ENCODE measurements at places on chromosomes 12 and 14.
A peak's percentile ranks its signal among the peaks of the same experiment; 100 is the strongest.

GRCh38 chr14:66619952-66620351 lies 112.0 kb downstream of the GPHN start:
- no peak for DNase-seq

DNA sequence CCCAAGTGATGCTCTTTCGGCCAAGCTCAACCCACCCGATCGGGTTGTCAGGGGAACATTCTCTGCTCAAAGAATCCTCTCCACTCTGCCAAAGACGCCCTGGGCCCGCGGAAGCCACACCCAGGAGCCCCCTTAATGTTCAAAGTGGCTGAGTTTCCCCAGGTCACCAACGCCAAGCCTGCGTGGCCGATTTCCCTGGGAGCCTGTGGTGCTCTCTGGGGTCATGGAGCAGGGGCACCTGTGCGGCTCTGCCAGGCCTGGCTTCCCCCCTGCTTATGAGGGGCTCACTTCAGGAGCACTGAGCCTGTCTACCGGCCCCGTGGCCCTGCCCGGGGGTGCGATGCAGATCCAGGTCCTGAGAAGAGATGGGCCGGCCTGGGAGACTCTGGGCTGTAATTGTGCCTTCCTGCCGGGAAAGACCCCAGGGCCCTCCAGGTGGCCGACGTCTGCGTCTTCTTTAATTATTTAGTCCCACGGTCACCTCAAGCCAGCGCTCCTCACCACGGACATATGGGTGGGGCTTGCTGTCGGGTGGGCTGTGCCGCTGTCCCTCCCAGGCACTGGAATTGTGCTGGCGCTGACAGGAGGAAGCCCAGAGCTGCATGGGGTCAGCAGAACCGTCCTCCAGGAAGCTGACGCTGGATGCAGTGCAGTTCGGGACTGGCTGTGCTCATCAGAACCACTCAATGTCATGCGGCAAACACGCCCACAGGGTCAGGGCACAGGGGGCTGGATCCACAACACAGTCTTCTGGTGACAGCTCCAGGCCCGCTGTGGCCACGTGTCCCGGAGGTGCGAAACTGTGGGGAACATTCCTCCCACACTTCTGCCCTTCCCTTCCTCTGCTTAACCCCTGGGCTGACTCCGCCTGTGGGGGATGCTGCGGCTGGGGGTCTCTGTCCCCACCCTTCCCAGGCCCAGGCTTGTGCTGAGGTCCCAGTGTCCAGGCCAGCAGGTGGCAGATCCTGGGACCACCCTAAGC lies 267.6 kb upstream of the SFSWAP start:
- DNase-seq = no peak

DNA sequence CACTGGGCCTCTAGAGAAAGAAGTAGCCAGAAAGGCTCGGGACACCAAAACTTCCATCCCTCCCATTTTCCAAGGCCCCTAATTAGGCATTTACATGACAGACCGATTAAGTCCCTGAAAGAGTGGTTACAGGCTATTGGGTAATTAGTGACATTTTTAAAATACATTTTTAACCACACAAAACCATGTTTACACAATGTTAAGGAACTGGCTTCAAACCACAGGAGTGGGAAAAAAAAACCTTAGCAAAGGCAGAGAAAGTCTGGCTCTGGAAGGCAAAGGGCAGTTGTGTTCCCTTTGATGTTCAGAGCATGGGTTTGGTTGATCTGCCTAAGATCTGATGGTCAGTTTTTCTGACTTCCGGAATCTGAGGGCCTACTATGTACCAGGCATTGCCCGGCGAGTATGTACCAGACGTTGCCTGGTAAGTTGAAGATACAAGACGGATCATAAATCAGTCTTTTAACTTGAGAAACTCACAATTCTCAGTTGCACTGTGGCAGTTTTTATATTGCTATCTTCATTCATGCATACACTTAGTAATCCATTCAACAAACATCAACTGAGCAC lies 576.5 kb downstream of the MED13L start:
- DNase-seq = no peak

DNA sequence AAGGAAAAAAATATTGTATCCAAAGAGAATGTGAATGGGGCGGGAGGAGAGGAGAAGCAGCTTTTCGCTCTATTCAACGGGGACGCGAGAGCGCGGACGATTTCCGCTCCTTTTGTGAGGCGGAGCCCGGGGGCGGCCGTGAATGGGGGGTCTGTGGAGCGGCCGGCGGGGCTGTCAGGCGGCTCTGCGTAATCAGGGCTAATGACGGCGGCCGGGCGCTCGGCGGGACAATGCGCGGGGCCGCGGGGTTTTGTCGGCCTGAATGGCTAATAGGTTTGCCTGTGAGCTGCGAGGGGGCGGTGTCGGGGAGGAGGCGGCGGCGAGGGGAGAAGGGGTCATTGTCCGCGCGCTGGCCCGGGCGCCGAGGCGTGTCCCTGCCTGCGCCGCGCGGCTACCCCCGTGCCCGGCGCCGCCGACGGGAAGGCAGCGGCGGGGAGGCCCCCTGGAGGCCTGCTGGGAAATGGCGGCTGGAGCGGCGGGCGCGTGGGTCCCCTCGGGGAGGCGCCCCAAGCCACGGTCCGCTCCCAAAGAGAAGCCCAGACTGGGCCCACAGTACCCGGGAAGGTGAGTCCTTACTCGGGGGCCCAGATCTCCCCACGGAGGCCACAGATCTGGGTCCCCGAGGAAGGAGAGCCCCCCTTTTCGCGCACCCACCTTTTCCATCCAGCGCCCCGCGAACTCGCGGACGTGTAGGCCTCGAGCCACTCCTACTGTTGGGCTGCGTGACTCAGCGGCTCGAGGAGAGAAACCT lies 6.0 kb downstream of the SIX6 start:
- DNase-seq = peak; percentile 74

- DNase-seq = no peak
Observed at GRCh38 chr14:80628547-80628946, 313.0 kb downstream of the CEP128 start.

- no peak for DNase-seq
Observed at GRCh38 chr12:67651132-67651695, 2.7 kb downstream of the DYRK2 start.

DNA sequence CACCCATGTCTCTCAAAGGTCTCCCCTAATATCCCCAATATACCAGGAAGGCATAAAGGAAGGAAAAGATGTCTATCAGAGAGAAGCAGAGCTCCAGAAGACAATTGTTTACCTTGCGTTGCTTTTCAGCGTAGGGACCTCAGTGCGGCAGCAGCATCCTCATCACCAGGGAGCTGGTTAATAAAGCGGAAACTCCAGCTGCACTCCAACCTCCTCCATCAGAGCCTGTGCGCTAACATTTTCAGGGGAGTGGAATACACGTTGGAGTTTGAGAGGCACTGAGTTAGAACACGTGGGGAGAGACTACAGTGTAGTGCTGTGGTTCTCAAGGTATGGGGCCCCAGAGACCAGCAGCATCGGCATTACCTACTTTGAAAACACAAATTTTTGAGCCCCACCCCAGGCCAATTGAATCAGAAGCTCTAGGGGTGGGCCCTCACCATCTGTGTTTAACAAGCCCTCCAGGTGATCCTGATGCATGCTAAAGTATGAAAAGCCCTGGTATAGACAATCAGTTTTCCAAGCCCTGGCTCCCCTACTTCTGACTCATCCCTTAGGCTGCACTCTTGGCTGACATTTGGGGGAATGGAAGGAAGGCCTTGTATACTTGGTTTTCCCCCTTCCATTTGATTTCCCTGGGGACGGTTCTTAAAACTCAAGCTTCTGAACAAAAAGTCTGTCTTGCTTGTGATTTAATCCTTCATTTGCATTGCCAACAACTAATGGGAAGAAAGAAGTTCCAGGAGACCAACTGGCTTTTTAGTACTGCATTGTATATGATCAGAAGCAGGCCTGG lies 419.0 kb upstream of the CCDC196 start:
- DNase-seq = no peak

GRCh38 chr12:10652192-10652591 lies 21.7 kb downstream of the STYK1 start:
- no peak for DNase-seq

DNA sequence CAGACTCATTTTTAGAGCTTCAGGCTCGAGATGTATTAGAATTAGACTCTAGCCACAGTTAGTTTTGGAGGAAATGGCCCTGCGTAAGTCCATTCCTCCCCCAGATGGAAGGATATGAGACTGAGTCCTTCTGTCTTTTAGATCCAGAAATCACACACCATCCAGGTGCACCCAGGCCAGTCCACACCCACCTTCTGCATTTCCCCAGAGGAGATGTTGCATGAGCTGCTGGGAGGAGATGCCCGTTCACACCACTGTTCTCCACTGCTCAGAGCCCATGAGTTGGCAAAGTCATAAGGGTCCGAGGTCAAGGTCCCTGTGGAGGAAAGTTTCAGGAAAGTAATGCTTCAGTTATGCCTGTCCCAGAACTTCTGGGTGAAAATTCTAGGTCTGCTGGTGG lies 29.2 kb downstream of the VWF start:
- DNase-seq = no peak

DNA sequence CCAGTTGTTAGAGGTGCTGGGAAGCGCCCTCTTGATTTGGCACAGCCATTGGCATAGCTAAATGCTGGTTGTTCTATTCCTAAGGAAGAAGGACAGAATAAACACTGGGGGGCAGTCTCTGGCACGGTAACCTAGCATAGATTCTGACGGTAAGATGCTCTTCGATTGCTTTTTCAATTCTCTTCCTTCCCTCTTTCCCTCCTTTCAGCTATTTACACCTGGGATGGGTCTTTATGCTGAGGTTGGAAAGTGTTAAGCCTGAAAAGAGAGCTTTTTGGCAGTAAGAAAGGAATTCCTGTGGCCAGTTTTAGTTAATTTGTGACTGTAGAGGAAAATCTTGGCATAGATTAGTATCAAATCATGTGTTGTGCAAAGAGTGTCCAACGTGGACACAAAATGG lies 162.8 kb downstream of the SNAPC1 start:
- DNase-seq = no peak

GRCh38 chr12:89279499-89279898 lies 72.8 kb downstream of the DUSP6 start:
- DNase-seq = no peak

DNA sequence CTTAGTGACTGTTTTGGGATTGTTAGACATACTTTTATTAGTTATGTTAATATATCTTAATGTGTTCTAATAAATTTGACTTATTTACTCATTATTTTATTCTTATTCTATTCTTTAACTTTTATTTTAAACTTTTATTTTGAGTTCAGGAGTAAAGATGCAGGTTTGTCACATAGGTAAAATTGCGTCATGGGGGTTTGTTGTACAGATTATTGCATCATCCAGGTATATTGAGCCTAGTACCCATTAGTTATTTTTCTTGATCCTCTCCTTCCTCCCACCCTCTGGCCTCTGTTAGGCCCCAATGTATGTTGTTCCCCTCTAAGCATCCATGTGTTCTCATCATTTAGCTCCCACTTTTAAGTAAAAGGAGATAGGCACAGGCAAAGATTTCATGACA lies 495.5 kb downstream of the MDGA2 start:
- no peak for DNase-seq

DNA sequence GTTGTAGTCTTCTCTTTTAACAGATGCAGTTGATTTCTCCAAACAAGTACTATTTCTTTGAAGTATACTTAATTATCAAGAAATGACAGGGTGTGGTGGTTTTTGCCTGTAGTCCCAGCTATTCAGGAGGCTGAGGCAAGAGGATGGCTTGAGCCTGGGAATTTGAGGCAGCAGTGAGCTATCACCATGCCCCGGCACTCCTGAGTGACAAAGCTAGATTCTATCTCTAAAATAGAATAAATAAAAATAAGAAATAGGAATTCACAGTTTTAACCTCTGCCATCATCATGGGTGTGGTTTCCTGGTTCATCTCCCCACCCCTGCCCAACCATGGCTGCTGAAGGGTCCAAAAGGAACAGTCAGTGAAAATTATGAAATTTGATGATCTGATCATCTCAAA lies 290.2 kb upstream of the FLRT2 start:
- no peak for DNase-seq

DNA sequence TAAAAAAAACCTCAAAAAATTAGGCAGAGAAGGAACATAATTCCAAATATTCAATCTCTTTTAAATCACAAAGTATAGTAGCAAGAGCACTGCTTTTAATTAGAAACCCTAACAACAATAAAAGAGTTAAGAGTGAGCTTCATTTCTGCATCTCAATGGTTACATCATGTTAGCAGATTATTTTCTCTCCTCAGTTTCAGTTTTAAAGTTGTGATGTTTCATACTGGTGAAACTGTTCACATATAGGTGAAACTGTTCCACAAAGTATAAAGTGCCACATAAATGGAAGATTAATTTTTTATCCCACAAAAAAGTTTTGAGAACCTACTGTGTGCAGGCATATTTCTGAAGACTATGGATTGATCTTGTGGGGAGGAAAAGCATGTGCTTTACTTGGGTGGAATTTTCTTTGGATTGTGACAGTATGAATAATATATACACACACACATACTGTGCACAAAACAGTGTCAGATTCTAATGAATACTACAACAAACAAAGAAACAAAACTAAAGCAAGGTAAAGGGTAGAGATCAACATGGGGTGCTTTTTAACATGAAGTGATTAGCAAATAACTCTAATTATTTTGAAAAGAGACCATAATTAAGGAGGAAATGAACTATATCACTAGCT lies 17.1 kb downstream of the LUM start:
- DNase-seq = no peak

GRCh38 chr14:22973217-22974032 lies 8.9 kb downstream of the AJUBA start:
- DNase-seq = no peak

GRCh38 chr12:4145990-4146859 lies 127.3 kb upstream of the CCND2 start:
- DNase-seq = no peak

DNA sequence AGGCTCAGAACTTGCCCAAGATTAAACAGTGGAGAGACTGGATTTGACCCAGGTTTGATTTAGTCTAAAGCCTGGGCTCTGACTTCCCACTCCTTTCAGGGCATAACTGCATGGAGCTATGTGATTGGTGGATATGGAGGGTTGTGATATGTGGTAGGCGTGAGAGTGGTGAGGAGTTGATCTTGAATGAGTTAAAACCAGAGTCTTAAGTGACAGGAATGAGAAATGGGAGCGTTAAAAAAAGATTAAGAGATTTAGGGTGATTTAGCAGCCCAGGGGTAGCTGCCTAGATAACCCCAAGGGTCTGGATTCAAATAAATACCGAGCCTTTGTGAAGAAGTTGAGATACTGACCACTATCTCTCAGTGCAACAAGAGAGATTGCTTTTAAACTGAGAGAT lies 8.4 kb downstream of the SYNDIG1L start:
- DNase-seq = no peak

DNA sequence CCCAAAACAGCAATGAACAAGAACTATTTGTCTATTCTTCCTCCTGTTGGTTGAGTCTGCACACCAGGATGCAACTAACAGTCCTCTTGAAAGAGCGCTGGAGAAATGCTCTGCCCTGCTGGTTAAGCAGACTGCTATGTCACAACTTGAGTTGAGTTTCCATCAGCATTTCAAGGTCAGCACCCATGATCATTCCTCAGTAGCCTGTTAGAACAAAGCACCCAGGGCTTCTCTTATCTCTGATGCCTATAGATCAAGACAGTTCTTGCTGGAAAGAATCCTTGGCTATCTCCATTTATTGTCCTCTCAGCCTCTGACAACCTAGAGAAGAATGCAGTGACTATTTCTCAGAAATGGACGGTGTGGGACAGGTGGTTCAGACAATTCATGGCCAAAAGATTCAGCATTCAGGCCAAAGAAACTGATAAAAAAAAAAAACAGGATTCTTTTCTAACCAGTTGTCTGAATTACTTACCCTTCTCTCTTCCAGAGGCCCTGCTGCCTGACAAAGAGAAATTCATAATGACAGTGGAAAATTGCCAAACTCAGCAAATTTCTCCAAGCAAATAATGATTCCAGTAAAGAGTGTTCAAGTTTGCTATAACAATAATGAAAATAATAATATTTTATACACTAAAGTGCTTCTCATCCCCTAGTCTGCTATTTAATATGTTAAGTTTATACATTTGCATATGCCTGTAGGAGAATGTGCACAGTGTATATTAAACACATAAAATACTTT lies 306.7 kb downstream of the EMP1 start:
- DNase-seq = no peak

GRCh38 chr14:99412117-99413061 lies 68.3 kb downstream of the SETD3 start:
- DNase-seq = no peak
